ENCODE measurements at places on chromosomes 3 and 15.

DNA sequence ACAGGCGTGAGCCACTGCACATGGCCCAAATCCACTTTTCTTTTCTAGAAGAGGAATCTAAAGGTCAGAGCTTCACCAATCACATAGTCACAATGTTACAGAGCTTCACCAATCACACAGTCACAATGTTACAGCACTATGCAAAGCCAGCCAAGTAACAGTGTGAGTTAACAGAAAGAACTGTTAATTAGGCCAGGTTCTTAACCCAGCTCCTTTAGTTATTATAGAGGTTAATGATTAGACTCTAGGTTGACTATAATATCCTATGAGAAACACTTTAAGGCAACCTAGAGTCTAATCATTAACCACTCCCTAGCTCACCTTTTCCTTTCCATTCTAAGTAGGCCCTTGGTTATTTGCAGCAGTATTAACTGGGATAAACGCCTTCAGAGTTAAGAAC lies 54.0 kb downstream of the TASOR start:
- DNase-seq = no peak

DNA sequence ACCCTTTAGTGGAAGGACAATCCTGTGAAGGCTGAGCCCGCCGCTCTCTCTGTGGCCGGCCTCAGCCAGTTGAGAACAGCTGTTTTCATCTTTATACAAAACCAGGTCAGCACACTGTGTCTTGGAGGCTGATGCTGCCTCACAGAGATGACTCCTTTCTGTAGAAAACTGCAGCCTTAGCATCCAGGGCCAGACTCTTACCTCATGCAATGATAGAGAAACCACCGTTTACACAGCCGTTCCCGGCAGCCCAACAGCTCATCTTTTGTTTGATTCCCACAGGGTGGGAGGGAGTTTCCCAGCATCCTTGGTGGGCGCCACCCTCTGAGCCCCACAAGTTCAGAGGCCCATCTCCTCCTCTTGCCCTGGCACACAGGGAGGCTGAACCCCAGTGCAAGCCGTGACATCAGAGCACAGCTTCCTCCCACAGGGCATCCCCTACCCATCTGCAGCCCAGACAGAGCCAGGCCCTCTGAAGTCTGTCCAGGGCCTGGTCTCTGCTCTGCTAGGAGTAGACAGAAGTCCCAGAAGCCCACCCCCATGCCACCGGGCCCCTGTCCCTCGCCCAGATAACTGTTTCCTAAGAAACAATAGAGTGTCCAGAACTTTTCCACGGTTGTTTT lies 105.0 kb downstream of the LRRK1 start:
- DNase-seq = no peak

DNA sequence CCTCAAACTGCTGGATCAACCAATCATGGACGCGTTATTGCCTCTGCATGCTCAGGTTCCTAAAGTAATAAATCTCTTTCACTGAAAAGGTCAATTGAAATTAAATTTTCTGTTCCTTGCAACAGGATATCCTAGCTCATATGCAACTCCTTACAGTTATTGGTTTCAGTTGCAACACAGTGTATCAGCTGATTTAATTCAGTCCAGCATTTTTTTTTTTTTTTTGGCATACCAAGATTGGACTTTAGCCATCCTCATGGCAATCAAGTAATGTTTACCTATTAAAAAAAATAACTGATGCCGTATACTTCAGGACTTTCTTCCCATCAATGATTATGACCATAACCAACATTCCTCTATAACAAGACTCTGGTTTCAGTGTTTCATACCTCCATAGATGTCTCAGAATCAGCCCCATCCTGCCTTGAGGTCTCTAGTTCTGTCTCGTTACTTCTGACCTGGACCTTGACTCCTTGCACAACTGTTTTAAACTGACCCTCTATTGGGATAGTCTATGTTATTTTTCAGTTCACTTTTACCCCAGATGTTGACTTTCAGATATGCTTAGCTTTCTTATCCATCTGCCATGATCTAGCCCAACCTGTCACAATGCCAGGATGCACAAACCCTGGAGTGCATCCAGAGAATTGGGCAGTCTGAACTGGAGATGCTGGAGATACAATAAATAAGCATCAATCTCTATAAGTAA lies 265.0 kb upstream of the GADL1 start:
- no peak for DNase-seq

- DNase-seq = no peak
These were observed 278.0 kb upstream of the NECTIN3 start for GRCh38 chr3:110793611-110794010.

- DNase-seq = no peak
These were observed 2.7 kb upstream of the UBL7 start for GRCh38 chr15:74463634-74464033.

DNA sequence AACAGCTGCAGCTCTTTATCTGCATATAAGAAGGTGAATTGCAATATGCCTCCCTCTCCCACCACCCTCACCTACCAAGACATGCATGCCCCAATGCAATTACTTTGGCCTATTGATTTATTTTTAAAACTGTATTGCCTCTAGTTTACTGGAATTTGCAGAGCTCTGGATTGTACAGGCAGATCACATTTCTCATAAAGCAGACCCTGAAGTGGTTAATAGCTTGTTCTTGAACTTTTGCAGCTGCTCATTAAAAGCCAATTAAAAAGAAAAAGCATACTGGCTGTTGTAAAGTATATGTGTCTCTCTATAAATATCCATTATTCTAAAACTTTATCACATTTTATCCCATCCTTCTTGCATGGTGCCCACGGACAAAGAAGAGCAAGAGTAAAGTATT lies 221.5 kb upstream of the TOPAZ1 start:
- no peak for DNase-seq

GRCh38 chr3:141355242-141355641 lies 13.1 kb upstream of the ZBTB38 start:
- DNase-seq = no peak

DNA sequence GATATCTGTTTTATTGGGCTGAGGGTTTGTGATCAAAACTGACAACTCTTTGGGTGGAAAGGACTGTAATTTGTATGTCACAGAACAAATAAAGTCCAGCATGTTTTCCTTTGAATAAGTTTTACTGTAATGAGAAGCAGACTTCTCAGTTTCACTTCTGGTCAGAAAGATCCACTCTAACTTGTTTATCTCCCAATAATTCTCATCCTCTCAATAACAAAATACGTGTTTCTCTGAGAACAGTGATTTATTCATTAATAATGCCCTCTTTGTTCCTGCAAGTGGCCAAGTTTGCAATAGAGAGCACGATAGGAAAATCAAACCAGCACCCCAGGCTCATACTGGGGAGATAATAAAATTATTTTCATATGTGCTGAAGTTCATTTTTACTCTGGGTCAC lies 190.6 kb downstream of the CNTN3 start:
- no peak for DNase-seq

- no peak for DNase-seq
These were observed 60.5 kb downstream of the SENP2 start for GRCh38 chr3:185646382-185647133.

GRCh38 chr15:76196269-76197231 lies 114.7 kb downstream of the ETFA start:
- no peak for DNase-seq

All from esophagus squamous epithelium (tissue), 5 donors.